ENCODE measurements at places on chromosomes 1 and 21. TPM values are rescaled to one million over a fixed set of nuclear protein-coding genes. Genes with fewer than 3 reads are reported as not detected.

The MR1 gene
- total RNA-seq, result 35.8 TPM

The ILDR2 gene
- 0.43 TPM for total RNA-seq

The DUSP23 gene
- total RNA-seq, result 6.0 TPM

The ESPN gene
- total RNA-seq, result not detected

The NUP210L gene
- not detected for total RNA-seq

The WLS gene
- 66.1 TPM for total RNA-seq

The AMY2A gene
- not detected for total RNA-seq

All from fibroblast of villous mesenchyme (primary cell).